ENCODE measurements at places on chromosomes 5 and 9.

- no peak for DNase-seq
Measured at GRCh38 chr5:115050866-115051265, 118.8 kb downstream of the TRIM36 start.

DNA sequence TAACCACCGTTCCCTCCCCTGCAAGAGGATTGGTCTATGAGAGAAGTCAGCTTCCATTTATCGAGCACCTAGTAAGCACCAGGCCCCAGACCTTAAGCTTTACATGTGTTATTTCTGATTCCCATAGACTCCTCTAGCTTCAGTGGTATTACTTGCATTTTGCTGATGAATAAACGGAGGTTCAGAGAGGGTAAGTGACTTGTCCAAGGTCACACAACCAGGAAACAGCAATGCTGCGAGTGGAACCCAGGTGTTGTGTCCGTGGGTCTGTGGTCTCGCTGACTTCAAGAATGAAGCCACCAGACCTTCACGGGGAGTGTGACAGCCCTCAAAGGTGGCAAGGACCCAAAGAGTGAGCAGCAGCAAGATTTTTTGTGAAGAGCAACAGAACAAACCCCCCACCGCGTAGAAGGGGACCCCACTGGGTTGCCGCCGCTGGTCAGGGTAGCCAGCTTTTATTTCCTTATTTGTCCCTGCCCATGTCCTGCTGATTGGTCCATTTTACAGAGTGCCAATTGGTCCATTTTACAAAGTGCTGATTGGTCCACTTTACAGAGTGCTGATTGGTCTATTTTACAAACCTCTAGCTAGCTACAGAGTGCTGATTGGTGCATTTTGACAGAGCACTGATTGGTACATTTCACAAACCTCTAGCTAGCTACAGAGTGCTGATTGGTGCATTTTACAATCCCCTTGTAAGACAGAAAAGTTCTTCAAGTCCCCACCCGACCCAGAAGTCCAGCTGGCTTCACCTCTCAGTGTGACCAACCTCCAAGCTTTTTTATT lies 29.1 kb upstream of the KCNIP1 start:
- no peak for DNase-seq

DNA sequence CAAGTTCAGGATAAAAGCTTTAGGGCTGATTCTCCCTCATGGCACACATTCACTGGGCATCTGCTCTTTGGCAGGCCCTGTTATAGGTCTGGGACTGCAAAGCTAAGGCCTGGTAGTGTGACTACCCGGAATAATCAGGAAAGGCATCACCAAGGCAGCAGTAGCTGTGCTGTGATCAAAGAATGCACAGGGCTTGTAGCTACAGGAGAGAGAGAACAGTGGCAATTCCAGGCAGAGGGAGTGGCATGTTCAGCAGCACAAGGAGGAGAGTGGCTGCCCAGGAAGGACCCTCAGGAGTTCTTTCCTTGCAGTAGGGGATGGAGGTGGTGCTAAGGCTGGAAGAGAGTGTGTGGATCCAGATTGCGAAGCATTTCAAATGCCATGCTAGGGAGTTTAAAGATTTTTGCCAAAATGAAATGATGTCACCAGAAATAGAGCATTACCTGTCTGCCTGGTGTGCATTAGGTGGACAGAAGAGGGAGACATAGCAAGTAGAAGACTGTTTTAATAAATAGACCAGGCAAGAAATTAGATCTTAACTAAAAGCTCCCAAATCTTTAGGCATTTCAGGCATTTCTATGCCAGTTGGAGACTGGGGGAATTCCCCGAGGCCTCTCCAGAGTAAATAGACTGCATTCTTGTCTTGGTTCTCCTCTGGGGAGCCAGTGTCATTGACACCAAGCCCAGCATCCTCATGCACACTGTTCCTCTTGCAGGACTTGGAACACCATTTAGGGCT lies 69.1 kb downstream of the GPR21 start:
- DNase-seq: no peak

DNA sequence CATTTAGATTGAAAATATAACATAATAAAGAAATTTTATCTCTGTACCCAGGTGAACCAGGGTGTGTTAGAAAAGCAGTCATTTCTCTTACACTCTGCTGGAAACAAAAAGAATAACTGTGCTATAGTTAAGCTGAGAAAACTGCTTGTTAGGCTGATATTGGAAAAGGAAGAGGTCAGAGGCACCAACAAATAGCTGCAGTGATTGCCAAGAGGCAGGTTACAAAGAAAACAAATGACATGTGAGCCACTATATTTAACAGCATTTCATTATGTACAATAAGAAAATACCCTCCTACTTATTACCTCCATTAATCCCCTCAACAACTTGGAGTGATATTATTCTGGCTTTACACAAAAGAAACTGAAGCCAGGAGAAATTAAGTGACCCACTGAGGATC lies 607.9 kb upstream of the TLE4 start:
- no peak for DNase-seq

GRCh38 chr9:133863257-133863592 lies 125.1 kb upstream of the SARDH start:
- no peak for DNase-seq

DNA sequence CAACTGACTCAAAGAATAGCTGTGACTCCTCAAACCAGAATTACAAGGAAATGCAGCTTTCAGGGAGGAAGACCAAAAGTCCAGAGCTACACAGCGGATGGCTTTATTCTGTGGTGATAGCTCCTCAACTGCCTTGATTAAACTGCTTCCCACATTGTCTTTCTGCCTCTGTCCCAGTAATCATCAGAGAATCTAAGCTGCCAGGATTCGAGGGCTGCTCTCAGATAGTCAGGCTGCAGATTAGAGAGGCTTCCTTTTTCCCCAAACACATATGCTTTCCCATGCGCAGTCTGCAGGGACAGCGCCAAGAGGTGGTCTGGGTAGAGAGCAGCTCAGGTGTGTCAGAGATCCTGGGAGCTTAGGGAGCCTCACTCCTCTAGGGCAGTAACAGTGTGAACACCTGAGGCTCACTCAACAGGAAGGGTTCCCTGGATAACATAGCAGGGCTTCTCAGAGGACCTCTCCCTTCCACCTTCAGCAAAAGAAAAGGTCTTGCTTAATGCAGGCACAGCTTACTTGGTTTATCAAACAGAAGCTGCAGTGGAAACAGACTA lies 439.9 kb upstream of the TLE4 start:
- DNase-seq: no peak

GRCh38 chr5:79255786-79256557 lies 20.0 kb downstream of the JMY start:
- no peak for DNase-seq

GRCh38 chr5:36944607-36945225 lies 68.1 kb downstream of the NIPBL start:
- DNase-seq: no peak
